ENCODE measurements at places on chromosomes 2 and 18.

GRCh38 chr2:169819106-169819505 is 5.6 kb downstream of the METTL5 start:
- DNase-seq = no peak

GRCh38 chr2:196453613-196454047 is 185.9 kb upstream of the CCDC150 start:
- no peak for DNase-seq

DNA sequence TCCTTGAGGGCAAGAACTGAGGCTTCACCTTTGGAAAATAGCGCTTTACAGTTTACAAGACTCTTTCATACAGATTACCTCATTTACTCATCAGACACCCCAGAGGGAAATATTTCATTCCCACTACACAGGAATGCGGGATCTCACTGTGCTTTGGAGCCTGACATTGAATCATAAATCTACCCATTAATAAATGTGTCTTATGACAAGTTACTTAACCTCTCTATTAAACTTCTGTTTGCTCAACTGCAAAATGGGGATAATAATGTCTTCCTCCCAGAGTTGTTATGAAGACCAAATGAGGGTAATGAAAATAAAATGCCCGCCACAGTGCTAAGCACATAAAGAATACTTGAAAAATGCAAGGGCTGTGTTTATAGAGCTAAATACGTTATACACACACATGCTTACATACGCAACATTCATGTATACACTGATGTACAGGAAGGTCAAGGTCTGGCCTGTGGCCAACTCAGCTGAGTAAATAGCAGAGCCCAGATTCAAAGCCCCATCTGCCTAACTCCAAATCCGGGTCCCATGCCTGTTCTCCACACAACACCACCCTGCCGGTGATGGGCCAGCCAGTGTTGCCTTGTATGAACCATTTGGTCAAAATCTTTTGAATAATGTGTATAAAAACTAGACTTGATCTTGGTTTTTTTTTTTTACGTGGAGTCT is 77.8 kb upstream of the STPG4 start:
- DNase-seq = no peak

DNA sequence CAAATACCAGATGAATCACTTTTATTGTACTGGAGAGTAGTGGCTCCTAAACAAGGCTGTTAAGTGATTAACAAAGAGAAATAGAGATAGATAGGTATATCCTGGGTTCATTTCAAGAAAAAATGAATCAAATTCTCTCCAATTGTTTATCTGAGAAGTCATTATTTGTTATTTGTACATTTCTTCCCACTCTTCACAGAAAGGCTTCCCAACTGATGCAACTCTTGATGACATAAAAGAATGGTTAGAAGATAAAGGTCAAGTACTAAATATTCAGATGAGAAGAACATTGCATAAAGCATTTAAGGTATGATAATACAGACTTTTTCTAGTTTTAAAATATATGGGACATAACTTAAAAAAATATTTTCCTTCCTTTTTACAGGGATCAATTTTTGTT is 7.9 kb downstream of the SSB start:
- DNase-seq = no peak

GRCh38 chr2:171807119-171807518 is 86.9 kb downstream of the SLC25A12 start:
- DNase-seq = no peak

DNA sequence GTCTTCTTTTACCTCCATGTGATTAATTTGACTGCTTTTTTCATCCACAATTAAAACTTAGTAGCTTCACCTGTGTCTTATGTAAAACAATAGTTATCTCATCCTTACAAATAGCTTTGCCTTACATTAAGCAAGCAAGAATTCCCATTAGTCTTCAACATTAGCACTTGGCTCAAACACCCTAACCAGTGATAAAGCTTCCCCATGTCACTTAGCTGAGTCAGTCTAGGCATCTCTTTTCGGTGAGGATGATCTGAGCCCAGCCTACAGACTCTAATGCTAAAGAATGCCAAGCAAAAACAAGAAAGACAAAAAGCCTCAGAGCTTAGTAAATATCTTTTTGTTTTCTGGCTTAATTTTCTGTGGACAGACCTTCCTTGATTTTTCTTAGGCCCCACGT is 26.1 kb downstream of the GAD1 start:
- no peak for DNase-seq

- no peak for DNase-seq
These were observed 37.6 kb downstream of the PROC start for GRCh38 chr2:127455566-127456493.

GRCh38 chr2:71747559-71747958 is 294.2 kb downstream of the DYSF start:
- DNase-seq = no peak

- DNase-seq = no peak
These were observed 575.3 kb upstream of the RAB6C start for GRCh38 chr2:129404000-129404685.

DNA sequence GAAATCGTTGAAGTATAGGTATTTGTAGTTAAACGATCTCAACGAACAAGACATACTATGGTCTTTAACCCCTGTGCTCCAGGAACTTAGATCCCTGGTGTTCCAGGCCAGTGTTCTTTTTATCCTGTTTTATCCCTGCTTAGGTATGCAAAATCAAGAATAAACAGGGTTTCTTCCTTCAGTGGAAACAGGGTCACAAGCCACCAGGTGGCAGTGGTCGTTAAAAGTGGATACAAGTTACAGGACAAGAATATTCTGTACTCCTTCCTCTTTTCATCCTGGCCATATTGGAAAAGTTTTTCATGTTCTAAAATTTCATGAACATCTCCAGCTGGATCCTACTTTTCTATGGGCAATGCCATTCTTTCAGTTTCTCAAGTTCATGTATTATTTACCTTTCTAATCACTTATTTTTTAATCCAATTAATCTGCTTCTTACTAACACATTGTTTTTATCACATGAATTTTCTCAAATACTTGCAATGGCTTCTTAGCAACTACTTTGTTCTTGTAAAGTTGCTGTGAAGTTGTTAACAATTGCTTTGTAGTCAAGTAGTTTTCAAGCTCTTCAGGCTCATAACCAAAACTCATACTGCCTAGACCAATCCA is 16.4 kb upstream of the HNMT start:
- DNase-seq = no peak

GRCh38 chr2:231280846-231281245 is 82.4 kb downstream of the ARMC9 start:
- no peak for DNase-seq

DNA sequence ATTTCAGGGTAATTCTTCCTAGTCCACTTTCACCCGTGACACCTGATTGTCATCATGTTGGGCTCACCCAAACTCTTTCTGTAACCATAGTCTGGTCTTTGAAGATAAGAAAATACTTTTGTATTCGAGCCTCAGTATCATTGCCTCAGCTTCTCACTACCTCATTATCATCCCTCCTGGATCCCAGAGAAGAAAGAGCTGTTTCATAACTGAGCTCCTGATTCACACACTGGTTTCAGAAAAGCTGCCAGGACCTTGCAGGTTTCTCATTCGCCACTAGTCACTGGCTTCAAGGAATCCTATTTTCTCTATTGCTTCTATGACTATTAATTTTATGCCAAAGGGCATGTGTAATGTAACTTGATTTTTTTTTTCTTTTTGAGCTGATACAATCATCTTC is 2.9 kb upstream of the CRIM1 start:
- DNase-seq = no peak

DNA sequence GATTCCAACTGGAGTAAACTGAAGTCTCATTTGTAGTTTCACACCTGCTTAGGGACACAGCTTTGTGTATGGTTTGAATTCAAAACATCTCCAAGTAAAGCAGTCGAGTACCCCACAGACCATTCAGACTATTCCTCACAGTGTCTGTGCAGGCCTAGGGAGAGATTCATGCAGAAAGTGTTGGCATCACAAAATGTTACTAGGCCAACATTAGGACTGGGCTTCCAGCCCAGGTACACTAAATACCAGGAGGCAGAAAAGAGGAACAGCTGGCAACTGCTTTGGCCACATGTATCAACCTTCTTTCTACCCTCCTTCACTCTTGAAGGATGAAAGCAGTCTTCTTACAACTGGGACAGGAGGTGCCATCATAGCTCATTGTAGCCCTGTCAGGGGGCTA is 270.4 kb upstream of the TMEFF2 start:
- DNase-seq = no peak

DNA sequence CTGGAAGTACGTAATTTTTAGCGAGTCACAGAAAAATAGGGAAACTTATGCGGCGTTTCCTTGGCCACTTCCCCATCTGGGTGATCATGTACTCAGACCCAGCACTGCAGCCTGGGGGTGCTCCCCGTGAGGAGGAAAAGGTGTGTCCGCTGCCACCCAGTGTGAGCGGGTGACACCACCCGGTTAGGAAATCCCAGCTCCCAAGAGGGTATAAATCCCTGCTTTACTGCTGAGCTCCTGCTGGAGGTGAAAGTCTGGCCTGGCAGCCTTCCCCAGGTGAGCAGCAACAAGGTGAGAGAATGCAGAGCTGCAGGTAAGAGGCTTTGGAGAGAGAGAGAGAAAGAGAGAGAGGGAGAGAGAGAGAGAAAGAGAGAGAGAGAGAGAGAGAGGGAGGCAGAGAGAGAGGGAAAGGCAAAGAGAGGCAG is at the start of gene IL1R2:
Gene IL1R2, plus strand, starts transcription at position 240 of the 425 bp plus-strand sequence. CDS start 16,616 bp downstream, outside the sequence.
- DNase-seq = no peak

GRCh38 chr2:88828397-88829137 is 137.1 kb downstream of the RPIA start:
- no peak for DNase-seq

- DNase-seq = no peak
These were observed 10.7 kb downstream of the TEX51 start for GRCh38 chr2:126909366-126909765.

- DNase-seq = no peak
These were observed 11.1 kb downstream of the CAVIN2 start for GRCh38 chr2:191835539-191836350.

- no peak for DNase-seq
These were observed 133.9 kb downstream of the TTC32 start for GRCh38 chr2:19767899-19768298.

- DNase-seq = no peak
These were observed 20.8 kb downstream of the LAMA3 start for GRCh38 chr18:23710068-23710527.

DNA sequence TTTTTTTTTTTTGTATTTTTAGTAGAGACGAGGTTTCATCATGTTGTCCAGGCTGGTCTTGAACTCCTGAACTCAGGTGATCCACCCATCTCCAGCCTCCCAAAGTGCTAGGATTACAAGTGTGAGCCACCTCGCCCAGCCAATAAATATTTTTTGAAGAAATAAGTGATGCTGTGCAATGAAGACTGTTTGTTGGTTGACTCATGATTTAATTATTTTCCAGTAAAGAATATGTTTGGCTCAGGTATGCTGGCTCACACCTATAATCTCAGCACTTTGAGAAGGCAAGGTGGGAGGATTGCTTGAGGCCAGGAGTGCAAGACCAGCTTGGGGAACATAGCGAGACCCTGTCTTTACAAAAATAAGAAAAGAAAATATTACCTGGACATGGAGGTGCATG is 41.8 kb upstream of the LPIN2 start:
- DNase-seq = no peak

- DNase-seq = no peak
These were observed 710 bp downstream of the SEC11C start for GRCh38 chr18:59140302-59140885.
